ENCODE measurements at places on chromosomes 7 and 10. TPM values are rescaled to one million over a fixed set of nuclear protein-coding genes. Genes with fewer than 3 reads are reported as not detected.

GRCh38 chr10:101394524-101395133 lies 40.7 kb downstream of the BTRC start:
- H3K27me3 ChIP-seq, result no peaks in the 10 kb centered on the region
- no peak overlapping the region for H3K27ac ChIP-seq
- H3K4me1 ChIP-seq, result no peaks in the 10 kb centered on the region
- DNase-seq, result no peak
- H3K4me3 ChIP-seq, result no peak overlapping the region
- no peaks in the 10 kb centered on the region for H3K36me3 ChIP-seq

DNA sequence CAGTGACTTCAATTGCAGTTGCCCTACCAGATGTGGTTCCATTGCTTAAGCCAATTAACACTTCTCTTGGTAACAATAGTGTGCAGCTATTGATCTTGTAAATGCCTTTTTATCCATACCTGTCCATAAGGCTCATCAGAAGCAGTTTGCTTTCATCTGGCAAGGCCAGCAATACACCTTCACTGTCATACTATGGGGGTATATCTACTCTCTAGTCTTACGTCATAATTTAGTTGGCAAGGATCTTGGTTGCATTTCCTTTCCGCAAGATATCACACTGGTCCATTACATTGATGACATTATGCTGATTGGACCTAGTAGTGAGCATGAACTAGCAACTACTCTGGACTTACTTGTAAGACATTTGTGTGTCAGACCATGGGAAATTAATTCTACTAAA lies 17.7 kb upstream of the ZNF365 start:
- no peaks in the 10 kb centered on the region for H3K36me3 ChIP-seq
- no peak overlapping the region for H3K27ac ChIP-seq
- no peak for DNase-seq
- H3K27me3 ChIP-seq, result no peaks in the 10 kb centered on the region
- H3K4me3 ChIP-seq, result no peak overlapping the region
- peaks cover 4% of the 10 kb centered on the region for H3K4me1 ChIP-seq

GNG11 gene
- 0.57 TPM for total RNA-seq

PSAP gene
- total RNA-seq, result 488 TPM

DENND2A gene
- not detected for total RNA-seq
